Caco-2 (cell line): ENCODE measurements at places on chromosomes 4 and X.

DNA sequence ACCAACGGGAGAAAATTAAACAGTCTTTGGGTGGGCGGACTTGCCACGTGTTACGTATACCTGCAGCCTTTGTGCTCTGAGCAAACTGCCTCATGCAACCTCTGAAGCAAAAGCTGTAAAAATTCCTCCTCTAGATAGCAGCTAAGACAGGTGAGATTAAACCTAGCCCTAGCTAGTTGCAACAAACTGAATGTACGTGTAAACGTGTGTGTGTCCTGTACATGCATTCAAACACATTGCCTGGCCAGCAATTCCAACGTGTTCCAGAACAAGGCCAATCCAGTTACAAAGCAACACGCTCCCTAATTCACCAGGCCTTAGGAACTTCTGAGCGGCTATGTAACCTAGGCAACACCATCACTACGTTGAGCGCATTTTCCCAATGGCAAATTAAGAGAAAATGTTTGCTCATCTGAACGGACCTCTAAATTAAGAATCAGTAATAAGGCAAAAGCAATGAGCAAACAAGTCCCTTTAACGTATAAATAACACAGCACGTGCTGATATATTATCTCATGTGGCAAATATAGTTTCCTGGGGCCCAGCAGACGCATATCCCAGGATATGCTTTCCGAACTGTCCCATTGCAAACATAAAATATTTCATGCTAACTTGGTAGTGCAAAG, 792 bp downstream of the PPID start:
- peaks cover 6% of the 10 kb centered on the region for H3K4me1 ChIP-seq
- H3K36me3 ChIP-seq = no peaks in the 10 kb centered on the region
- H3K4me3 ChIP-seq = peak overlapping the region; percentile 68
- peak overlapping the region; percentile 95 for H3K27ac ChIP-seq
- H3K27me3 ChIP-seq = no peaks in the 10 kb centered on the region

DNA sequence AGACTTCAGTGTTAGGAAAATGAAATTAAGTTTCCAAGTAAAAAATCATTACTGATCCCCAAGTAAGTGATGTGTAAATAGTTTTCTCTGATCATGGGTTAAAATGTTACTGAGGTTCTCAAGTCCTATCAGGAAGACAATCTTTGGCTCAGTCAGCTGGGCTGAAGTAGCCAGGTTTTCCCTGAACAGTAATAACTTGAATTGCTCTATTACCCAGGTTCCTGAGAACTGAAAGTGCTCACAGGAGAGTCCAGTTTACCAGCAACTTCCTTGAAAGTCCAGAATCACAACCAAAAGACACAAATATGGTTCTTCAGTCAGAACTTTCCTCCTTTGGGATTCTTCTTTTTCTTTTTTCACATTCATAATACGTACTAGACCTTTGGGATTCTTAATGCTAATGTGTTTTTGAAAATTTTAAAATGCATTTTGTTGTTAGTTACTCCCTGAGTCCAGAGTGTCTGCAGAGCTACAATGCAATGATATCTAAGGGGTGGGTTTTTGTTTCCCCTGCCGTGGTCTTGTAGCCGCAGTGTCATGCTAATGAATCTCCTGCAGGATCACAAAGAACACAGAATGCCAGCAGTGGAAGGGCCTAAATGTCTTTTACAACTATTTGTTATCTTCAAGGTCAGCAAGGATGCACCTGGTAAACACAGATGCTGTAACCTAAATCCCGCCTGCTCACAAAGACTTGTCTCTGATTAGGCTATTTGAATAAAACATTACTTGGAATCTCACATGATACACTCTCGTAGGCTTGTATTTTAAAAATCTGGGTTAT, 439.8 kb upstream of the NR3C2 start:
- no peaks in the 10 kb centered on the region for H3K4me1 ChIP-seq
- H3K27ac ChIP-seq = no peak overlapping the region
- H3K4me3 ChIP-seq = no peak overlapping the region
- DNase-seq = no peak

GRCh38 chr4:23388699-23389395, 501.0 kb downstream of the PPARGC1A start:
- no peaks in the 10 kb centered on the region for H3K4me1 ChIP-seq
- no peak for DNase-seq
- no peak overlapping the region for H3K27ac ChIP-seq
- H3K27me3 ChIP-seq = no peaks in the 10 kb centered on the region

DNA sequence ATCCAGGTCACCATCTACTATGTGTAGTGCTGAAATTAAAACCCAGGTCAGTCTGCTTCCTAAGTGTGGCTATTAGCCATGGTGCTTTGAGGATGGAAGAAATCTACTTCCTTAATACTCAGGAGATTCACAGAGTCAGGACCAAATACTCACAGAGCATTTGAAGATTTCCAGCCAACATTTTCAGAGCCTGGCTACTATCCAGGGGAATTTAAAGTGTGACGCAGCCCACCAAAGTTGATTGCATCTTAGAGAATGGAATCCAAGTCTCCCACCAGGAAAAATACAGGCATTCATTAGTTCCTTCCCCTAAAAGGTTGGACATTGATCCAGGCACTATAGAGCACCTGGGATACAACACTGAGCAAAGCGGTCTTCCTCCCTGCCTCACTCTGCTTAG, 83.8 kb downstream of the HS3ST1 start:
- no peaks in the 10 kb centered on the region for H3K4me1 ChIP-seq
- DNase-seq = no peak
- no peak overlapping the region for H3K4me3 ChIP-seq
- H3K27ac ChIP-seq = no peak overlapping the region

DNA sequence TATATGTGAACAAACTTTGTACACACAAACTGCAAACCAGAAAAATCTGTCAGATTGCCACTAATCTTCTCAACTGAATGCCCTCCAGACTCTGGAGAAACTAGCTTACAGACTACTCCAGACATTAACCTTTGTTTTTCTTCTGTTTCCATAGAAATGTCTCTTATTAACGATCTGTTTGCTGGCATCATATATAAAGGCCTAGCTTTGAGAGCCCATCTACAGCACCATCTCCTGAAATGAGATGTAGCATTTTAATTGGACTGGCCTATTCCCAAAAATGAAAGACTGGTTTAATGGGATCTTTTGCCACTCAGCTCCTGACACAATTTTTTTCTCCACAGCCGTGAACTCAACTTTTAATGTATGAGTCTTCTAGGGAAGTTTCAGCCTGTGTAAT, 266.0 kb upstream of the IL1RAPL1 start:
- H3K36me3 ChIP-seq = no peaks in the 10 kb centered on the region
- DNase-seq = no peak
- H3K27me3 ChIP-seq = no peaks in the 10 kb centered on the region
- H3K27ac ChIP-seq = no peak overlapping the region
- H3K4me3 ChIP-seq = no peak overlapping the region

DNA sequence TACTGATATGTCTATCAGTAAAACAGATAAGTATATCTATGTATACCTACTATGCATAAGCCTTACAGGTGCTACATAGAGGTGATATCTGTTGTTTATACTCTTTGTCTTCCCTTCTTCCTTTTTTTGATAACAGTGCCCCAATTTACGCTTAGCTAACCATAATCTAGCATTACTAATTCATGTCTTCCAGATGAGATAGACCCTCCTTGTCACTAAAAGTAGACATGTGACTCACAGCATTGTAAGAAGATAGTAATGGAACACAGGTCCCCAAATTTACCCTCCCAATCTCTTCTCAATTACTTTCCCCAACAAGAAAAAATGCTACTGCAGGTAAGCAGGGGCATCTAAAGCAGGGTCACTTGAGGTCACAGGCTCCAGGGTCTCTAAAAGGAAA, 7.9 kb upstream of the NFKB1 start:
- no peaks in the 10 kb centered on the region for H3K36me3 ChIP-seq
- H3K27ac ChIP-seq = no peak overlapping the region

GRCh38 chr4:143355540-143356217, 19.0 kb downstream of the GAB1 start:
- peak overlapping the region; percentile 78 for H3K27ac ChIP-seq
- no peaks in the 10 kb centered on the region for H3K27me3 ChIP-seq
- no peaks in the 10 kb centered on the region for H3K36me3 ChIP-seq
- H3K4me3 ChIP-seq = no peak overlapping the region
- H3K4me1 ChIP-seq = peaks cover 80% of the 10 kb centered on the region

- H3K27me3 ChIP-seq = no peaks in the 10 kb centered on the region
- no peak overlapping the region for H3K4me3 ChIP-seq
- no peaks in the 10 kb centered on the region for H3K36me3 ChIP-seq
- H3K27ac ChIP-seq = no peak overlapping the region
- no peaks in the 10 kb centered on the region for H3K4me1 ChIP-seq
- no peak for DNase-seq
These were observed 109.9 kb downstream of the AFF2 start for GRCh38 chrX:148610328-148610698.

GRCh38 chr4:91830681-91831395, 472.9 kb upstream of the GRID2 start:
- H3K27ac ChIP-seq = no peak overlapping the region
- no peak overlapping the region for H3K4me3 ChIP-seq
- H3K36me3 ChIP-seq = no peaks in the 10 kb centered on the region
- no peaks in the 10 kb centered on the region for H3K27me3 ChIP-seq

- H3K4me1 ChIP-seq = no peaks in the 10 kb centered on the region
- H3K27me3 ChIP-seq = no peaks in the 10 kb centered on the region; the same call in 1 of the 2 replicates
- no peak for DNase-seq
- no peaks in the 10 kb centered on the region for H3K36me3 ChIP-seq
- H3K4me3 ChIP-seq = no peak overlapping the region
These were observed 332.6 kb downstream of the DTHD1 start for GRCh38 chr4:36614011-36614410.

GRCh38 chrX:25869761-25870160, 268.4 kb upstream of the MAGEB18 start:
- H3K27me3 ChIP-seq = no peaks in the 10 kb centered on the region
- no peak overlapping the region for H3K4me3 ChIP-seq
- H3K27ac ChIP-seq = no peak overlapping the region
- no peak for DNase-seq
- no peaks in the 10 kb centered on the region for H3K4me1 ChIP-seq

DNA sequence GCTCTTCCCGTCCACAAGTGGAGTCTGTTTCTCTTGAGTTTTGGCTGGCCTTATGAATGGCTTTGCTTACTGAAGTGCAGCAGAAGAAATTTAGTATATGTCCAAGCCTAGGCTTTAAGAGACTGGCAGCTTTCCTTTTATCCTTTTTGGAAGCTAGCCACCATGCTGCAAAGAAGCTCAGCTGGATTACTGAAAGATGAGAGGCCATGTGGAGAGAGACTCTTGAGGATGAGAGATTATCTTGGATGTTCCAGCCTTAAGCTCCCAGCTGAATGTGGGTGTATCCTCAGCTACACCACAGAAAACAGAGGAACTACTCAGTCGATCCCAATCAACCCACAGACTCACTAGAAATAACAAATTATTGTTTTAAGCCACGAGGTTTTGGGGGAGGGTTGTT, 12.5 kb downstream of the CCNG2 start:
- peaks cover 10% of the 10 kb centered on the region; the same call in 1 of the 2 replicates for H3K4me1 ChIP-seq
- no peak for DNase-seq
- 0 out of 2 replicates have a peak, but pooled peaks cover 1% of the 10 kb centered on the region for H3K36me3 ChIP-seq

- H3K27ac ChIP-seq = peak overlapping the region; percentile 62
- peak overlapping the region; percentile 97 for H3K4me3 ChIP-seq
- peaks cover 26% of the 10 kb centered on the region for H3K4me1 ChIP-seq
- H3K27me3 ChIP-seq = no peaks in the 10 kb centered on the region
These were observed 689 bp downstream of the METAP1 start for GRCh38 chr4:98996056-98996764.

- no peak overlapping the region for H3K4me3 ChIP-seq
- H3K27me3 ChIP-seq = no peaks in the 10 kb centered on the region
- no peak overlapping the region for H3K27ac ChIP-seq
- H3K36me3 ChIP-seq = no peaks in the 10 kb centered on the region
- no peak for DNase-seq
These were observed 358.2 kb upstream of the CLNK start for GRCh38 chr4:11042760-11043159.

GRCh38 chrX:112218388-112218787, 135.8 kb upstream of the TRPC5 start:
- no peak overlapping the region for H3K27ac ChIP-seq
- H3K4me1 ChIP-seq = no peaks in the 10 kb centered on the region
- H3K36me3 ChIP-seq = no peaks in the 10 kb centered on the region
- H3K4me3 ChIP-seq = no peak overlapping the region
- no peaks in the 10 kb centered on the region for H3K27me3 ChIP-seq
- no peak for DNase-seq

- H3K4me1 ChIP-seq = no peaks in the 10 kb centered on the region
- no peak for DNase-seq
- H3K4me3 ChIP-seq = no peak overlapping the region
- H3K27me3 ChIP-seq = no peaks in the 10 kb centered on the region
- H3K27ac ChIP-seq = no peak overlapping the region
- no peaks in the 10 kb centered on the region for H3K36me3 ChIP-seq
These were observed 24.8 kb upstream of the CYP2U1 start for GRCh38 chr4:107906458-107907100.

- no peaks in the 10 kb centered on the region for H3K36me3 ChIP-seq
- DNase-seq = no peak
- no peaks in the 10 kb centered on the region for H3K27me3 ChIP-seq
- H3K4me1 ChIP-seq = no peaks in the 10 kb centered on the region
- H3K4me3 ChIP-seq = no peak overlapping the region
These were observed 1.3 kb downstream of the LDB2 start for GRCh38 chr4:16896881-16897750.

- no peaks in the 10 kb centered on the region for H3K4me1 ChIP-seq
- no peaks in the 10 kb centered on the region for H3K27me3 ChIP-seq
- H3K27ac ChIP-seq = no peak overlapping the region
- H3K4me3 ChIP-seq = no peak overlapping the region
- no peak for DNase-seq
- H3K36me3 ChIP-seq = no peaks in the 10 kb centered on the region
These were observed 48.0 kb downstream of the MRPL1 start for GRCh38 chr4:77910676-77911075.

DNA sequence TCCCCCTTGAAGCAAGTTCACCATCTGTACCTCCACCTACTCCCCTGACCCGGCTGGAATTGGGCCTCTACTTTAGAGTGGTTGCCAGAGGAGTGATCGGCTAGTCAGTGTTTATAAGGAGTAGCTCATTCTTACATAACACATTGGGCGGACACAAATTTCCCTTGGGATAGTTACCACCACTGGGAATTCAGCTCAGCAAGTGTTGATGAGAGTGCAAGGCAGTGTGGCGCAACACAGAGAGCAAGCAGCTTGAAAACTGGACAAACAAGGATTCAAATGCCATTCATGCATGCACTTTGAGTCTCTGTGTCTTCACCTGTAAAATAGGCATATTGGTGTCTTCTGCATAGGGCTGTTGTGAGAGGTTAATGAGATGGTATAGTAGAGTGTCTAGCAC, 92.7 kb downstream of the STK32B start:
- H3K4me3 ChIP-seq = no peak overlapping the region
- peak overlapping the region; percentile 22 for H3K27ac ChIP-seq
- H3K36me3 ChIP-seq = no peaks in the 10 kb centered on the region
- DNase-seq = no peak

GRCh38 chr4:93529692-93530372, 298.7 kb upstream of the ATOH1 start:
- no peaks in the 10 kb centered on the region for H3K27me3 ChIP-seq
- H3K36me3 ChIP-seq = no peaks in the 10 kb centered on the region
- H3K4me1 ChIP-seq = no peaks in the 10 kb centered on the region
- no peak for DNase-seq
- no peak overlapping the region for H3K4me3 ChIP-seq
- H3K27ac ChIP-seq = no peak overlapping the region
